Right atrium auricular region (tissue), 2 donors: ENCODE measurements at places on chromosomes 12 and 14.

DNA sequence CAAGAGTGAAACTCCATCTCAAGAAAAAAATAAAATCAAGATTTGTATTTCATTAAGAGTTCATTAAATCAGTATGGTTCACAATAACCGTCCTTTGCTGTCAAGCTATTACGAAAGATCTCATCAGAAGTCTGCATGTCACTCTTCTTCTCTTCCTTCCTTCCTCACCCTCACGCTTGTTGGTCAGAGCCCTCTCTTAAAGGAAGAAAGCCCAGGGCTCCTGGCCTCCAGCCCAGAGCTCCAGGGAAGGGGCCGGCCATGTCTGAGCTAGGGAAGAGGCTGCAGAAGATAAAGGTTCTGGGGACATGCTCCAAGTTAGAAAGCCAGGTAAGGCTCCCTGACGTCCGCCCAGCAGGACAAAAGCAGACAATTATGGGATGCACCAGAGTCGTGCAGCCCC is 43.1 kb upstream of the DLK1 start:
- no peak for DNase-seq

DNA sequence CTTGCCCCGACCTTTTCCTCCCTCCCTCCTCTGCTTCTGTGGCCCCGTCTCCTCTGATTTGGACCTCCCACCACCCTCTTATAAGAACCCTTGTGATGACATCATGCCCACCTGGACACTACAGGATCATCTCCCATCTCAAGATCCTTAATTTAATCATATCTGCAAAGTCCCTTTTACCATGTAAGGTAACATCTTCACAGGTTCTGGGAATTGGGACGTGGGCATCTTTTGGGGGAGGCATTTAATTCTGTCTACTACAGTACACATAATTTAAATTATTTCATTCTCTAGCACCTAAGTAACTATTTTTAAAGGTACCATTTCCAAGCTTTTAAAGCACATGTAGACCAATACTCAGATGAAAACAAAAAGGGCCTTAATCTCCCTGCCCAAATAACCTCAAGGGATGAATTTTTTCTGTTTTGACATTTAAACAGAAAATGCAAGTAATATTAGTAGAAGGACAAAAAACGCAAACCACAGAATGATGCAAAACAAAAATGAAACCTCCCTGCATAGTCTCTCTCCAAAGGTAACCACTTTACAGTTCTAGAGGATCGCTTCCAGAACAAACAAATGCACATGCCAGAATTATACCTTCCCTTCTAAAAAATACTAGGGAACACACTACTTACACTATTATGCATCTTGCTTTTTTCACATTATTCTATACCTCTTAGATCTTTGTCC is 222.1 kb downstream of the AACS start:
- DNase-seq, result no peak

GRCh38 chr14:51544471-51544870 is 107.2 kb upstream of the FRMD6 start:
- DNase-seq, result no peak

GRCh38 chr12:62848418-62848817 is 86.5 kb downstream of the PPM1H start:
- no peak for DNase-seq

DNA sequence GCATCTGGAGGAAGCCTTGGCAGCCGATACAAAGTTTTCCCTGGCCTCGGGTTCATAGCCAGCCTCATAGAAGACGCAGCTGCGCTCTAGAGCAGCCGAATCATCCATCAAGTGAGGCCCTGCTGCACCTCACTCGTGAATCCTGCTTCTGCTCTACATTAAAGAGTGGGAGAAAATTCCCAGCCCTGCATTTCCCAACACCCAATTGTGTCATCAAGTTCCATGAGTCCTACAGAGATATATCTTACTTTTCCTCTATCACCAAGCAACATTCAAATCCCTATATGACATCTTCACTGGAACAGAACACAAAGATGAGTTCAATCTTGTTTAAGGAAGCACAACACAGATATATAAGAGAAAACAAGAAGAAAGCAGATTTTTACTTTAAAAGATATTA is 139.3 kb downstream of the TTC7B start:
- DNase-seq, result no peak

DNA sequence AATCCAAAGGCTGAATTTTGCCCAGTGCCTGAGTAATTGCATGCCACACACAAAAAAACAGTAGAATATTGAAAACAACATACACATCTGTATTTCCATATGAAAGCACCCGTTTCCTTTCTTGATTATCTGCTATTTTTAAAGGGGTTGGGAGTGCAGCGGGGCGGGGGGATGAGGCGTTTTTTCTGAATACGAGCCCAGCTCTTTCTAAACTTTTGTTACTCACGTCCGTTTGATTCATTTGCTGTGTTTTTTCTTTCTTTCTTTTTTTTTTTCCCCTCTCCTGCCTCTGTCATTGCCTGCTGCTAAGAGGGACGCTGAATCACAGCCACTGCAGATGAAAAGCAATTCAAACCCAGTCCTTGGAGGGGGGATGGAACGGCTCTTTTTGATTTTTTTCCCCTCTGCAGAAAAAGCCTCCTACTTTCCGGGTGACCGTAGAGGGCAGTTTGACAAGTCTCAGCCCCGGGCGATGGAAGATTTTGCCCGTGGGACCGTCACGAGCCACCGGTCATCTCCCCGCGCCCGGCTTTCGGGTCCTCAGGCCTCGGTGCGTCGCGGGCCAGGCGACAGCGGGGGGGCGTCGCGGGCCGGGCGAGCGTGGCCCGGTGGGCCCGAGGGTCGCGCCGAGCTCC is 572 bp upstream of the RASSF8 start:
- DNase-seq, result peak; percentile 72

- no peak for DNase-seq
Observed at GRCh38 chr14:94464290-94464689, 11.7 kb upstream of the SERPINA11 start.

DNA sequence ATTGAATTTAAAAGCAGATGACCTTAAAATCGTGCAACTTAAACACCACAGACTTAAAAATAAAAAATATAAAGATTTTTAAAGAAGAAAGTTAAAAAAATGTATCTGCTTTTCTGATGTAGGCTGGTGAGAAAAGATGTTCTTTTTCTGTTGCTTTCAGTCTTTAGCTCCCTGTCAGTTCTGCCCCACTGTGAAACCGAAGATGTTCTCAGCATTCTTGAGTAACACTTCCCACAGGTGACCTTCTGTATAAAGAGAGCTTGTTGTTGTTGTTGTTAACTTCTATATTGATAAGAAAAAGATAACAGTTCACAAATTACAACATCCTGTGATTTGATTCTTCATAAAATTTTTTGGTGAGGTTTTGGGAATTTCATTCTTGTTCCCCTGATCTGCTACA is 377.9 kb upstream of the RGS6 start:
- no peak for DNase-seq

GRCh38 chr12:68905733-68906132 is 27.2 kb downstream of the CPM start:
- DNase-seq, result no peak

DNA sequence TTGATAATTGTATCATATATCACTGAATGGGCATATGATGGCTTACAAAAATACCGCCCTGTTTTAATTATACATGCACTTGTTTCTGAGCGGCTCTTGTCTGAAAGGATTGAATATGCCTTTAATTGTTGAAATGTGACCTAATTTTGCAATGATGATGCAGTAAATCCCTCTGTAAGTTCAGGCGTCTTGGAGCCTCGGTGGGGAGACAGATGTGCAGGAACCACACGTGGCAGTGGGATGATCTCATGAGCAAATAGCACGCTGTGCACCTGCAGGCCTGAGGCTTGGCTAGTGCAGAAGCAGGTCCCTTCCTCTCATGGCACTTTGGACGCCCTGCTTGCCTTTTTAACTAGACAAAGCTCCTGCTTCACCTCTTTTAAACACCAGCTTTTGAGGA is 49.3 kb upstream of the ASPG start:
- DNase-seq, result no peak

DNA sequence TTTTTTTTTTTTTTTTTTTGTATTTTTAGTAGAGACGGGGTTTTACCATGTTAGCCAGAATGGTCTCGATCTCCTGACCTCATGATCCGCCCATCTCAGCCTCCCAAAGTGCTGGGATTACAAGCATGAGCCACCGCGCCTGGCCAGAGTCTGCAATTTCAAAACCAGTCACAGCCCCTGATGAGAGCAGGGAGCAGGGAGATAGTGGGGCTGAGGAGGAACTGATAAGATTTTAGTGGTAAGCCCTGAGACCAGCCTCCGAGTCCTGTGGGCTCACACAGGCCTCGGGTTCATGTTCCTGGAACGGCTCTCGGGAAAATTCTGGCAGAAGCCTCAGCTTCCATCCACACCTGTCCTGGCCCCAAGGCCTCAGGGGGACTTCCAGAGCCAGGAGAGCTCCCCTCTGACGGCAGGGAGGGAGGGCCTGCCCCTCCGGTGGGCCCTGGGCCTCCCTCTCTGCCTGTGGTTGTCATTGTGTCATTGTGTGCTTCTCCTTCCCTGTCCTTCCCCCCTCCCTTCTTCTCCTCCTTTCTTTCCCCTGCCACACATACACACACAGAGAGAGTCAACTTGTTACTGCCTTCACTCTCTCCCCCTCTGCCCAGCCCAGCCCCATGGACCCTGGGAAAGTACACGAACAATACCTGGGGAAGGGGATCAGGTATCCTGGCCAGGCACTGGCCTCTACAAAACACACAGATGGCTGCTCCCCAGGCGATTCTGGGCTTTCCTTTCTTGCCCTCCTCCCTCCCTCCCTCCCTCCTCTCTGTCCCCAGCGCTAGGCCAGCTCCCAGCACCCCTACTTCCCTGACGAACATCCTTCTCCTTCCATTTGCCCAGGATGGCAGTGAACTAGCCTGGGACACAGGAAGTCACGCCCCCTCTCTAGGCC is 294.1 kb downstream of the DPF3 start:
- DNase-seq, result no peak

DNA sequence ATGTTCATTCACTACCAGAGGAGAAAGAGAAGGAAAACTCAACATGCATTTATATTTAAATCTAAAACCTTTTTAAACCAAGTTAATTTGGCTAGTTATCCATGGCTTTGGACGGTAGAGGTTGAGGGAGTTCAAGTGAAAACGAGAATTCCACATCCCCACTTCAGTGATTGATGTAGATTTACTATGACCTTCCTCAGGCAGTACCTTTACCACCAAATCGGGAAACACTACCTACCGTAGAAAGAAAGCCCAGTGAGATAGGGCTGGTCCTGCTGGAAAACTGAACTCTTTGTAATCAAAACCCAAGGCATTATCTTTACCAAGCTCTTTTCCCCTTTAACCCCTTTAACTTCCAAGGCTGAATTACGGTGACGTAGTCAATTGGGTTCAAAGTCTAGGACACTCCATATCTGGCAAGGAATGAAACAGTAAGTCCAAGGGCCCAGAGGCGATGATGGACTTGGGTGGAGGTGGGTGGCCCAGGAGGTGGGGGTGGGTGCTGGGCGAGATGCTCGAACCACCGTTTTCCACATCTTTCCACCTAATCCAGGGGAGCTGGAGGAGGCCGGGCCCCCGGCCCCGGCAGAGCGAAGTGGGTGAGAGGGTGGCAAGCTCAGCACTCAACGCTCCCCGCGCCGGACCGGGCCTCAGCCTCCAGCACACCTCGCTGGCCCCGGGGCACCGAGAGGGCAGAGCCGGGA is 618 bp downstream of the SEC23A start:
- no peak for DNase-seq

DNA sequence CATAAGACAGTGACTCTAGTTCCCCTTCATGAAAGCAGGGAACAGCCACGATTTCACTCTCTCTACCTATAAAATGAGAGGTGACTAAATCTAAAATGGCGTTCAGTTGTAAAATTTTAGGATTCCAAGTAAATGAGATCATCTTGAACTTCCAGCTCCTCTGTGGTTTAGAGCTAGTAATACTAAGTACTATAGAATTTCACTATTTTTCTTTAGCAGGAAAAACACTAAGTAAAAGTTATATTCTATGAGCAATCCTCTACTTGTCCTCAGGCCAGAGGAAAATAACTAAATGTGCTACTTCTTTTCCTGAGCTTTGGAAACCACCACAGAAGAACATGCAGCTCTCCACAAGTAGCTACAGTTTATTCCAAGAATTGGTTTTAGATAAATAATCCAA is 55.6 kb downstream of the NIN start:
- no peak for DNase-seq

- DNase-seq, result no peak
Observed at GRCh38 chr14:89399594-89400068, 17.4 kb downstream of the FOXN3 start.

- DNase-seq, result no peak
Observed at GRCh38 chr14:24481622-24482324, 26.3 kb downstream of the CMA1 start.

- DNase-seq, result no peak
Observed at GRCh38 chr14:24181371-24182077, 7.1 kb downstream of the IPO4 start.

DNA sequence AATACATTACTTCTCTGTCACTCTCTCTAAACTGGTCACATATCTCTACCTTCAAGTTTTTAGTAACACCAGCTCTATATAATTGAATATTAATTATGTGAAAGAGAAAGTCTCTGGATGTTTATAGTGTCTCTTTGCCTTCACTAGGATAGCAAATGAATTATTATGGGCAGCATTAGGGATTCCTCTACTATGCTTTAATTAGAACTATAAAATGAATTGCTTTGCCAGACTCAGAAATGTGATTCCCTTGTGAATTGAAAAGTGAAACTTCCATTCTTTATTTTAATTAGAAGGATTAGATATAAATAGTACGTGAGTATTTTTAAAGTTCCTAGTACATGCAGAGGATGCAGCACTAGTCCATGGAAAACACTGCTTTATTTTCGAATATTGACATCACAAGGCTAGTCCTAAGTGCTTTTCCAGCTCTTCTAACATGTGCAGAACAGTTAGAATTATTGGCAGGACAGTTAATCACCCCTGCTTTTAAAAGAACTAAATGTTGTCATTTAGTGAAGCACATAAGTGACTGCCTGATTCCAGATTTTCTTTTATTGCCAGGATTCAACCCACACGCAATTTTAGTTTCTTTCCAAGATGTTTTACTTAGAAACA is 23.0 kb upstream of the REP15 start:
- DNase-seq, result no peak

DNA sequence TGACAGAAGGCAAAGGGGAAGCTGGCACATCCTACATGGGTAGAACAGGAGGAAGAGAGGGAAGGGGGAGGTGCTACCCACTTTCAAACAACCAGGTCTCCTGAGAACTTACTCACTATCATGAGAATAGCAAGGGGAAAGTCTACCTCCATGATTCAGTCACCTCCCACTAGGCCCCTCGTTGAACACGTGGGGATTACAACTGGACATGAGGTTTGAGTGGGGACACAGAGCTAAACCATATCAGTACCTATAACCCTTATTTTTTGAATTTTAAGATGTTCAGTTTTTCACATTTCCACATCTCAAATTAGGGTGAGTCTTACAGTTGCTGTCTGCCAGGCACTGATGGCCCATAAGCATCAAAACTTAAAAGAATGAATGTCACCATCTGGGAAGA is 80.2 kb upstream of the ST8SIA1 start:
- no peak for DNase-seq

GRCh38 chr12:14910090-14910915 is 24.6 kb upstream of the MGP start:
- DNase-seq, result no peak

DNA sequence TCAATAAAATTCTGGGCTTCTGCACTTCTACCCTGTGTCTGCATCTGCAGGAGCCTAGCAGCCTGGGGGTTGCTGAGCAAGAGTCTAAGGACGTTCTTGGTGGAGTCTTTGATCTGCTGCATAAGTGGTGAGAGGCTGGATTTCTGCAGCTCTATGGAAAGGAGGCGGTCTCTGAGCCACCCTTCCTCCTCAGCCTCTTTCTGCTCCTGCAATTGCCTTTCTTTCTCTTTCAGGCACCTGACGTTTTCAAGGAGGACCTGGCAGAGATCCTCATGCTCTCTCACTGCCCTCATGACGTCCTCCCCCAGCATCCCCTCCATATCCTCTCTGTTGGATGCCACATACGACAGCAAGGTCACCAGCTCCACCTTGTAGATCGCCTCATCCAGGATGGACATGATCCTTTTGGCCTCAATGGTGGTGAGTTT is 13.6 kb upstream of the TPCN1 start:
- no peak for DNase-seq
